ENCODE measurements at places on chromosomes 13 and 19.
A peak's percentile ranks its signal among the peaks of the same experiment; 100 is the strongest.

GRCh38 chr13:57264965-57265364, 98.0 kb downstream of the PRR20E start:
- no peak for DNase-seq

GRCh38 chr19:3132971-3133792, 2.7 kb upstream of the GNA15 start:
- DNase-seq = no peak

DNA sequence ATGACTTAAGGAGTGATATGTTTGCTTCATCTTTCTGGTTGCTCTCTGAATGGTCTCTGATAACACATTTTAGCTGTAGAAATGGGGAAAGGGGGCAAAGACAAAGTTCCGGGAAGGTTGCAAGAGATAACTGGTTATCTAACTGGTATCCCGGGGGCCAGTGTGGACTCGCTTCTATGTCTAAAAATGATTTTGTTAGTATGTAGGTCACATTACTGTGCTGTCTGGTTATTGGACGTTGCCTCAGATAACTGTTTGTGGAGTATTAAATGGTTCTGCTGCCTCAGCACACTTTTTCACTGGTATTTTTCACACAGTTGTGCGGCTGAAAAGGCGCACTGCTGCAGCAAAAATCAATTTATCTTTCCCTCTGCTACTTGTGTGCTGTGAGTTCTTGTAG, 63.0 kb upstream of the ZNF536 start:
- DNase-seq = no peak

DNA sequence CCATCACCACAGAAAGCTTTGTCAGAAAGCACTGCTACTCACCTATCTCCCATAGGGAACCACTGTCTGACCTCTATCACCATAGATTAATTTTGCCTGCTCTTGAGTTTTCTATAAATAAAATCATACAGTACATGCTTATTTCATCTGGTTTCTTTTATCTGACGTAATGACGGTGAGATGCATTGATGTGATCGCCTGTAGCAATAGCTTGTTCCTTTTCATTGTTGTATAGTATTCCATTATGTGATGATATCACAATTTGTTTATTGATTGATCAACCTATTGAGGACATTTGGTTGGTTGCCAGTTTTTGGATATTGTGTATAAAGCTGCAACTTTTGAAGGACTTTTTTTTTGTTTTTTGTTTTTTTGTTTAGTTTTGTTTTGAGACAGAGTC, 51.9 kb upstream of the ADGRE1 start:
- no peak for DNase-seq

GRCh38 chr13:91978571-91978970, 580.1 kb downstream of the GPC5 start:
- no peak for DNase-seq

DNA sequence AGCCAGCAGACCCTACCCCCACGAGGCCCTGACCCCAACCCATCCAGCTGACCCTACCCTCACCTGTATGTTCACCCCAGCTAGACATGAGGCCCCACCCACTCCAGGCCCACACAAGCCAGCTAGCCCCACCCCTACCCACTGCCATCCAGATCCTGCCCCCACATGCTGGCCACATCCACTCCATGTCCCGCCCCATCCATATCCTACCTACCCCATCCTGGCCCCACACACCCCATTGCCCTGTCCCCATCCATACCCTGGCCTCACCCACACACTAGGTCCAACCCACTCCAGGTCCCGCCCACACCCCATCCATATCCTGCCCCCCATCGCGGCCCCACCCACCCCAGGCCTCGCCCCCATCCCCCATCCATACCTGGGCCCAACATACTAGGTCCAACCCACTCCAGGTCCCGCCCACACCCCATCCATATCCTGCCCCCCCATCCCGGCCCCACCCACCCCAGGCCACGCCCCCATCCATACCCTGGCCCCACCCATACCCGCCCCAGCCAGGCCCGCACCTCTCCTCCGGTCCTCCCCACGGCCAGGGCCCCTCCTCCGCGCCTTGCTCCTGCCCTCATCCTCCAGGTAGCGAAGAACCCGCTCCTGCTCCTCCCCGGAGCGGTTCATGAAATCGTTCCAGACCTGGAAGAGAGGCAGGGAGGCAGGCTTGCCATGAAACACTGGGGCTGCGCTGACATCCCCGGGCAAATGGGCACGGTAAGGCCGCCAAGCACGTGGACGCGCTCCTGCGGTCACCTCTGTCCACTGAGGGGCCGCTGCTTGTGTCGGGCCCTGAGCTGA, 7.2 kb downstream of the RNU6-9 start:
- DNase-seq = peak; percentile 80

DNA sequence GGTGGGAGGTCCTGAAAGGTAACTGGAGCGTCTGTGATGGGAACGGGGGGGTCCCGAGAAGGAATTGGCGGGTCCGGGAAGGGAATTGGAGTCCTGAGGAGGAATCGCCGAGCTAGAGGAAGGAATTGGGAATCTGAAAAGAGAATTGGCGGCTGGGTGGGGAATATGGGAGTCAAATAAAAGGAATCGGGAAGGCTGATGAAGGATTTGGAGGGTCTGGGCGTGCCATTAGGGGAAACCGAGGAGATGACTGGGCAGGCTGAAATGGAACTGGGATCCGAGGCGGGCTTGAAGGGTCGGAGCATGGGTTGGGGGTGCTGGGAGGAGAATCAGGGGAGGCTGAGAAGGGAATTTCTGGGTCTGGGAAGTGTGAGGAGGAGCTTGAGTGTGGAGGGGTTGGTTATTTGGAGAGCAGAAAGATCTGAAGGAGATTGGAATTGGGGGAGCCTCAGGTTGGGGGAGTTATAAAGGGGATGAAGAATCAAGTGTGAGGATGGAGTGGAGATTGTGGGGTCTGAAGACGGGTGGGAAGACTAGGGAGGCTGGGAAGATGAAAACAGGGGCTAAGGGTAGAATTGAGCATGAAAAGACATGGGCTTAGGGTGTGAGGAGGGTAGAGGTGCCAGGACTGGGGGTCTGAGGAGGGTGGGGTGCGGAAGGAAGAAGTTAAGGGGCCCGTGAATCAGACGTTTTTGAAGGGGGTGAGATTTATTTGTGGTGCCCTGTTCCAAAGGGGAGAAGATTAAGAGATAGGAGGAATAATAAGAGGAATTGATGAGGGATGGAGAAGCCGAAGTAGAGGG, 718 bp downstream of the ACTN4 start:
- no peak for DNase-seq

DNA sequence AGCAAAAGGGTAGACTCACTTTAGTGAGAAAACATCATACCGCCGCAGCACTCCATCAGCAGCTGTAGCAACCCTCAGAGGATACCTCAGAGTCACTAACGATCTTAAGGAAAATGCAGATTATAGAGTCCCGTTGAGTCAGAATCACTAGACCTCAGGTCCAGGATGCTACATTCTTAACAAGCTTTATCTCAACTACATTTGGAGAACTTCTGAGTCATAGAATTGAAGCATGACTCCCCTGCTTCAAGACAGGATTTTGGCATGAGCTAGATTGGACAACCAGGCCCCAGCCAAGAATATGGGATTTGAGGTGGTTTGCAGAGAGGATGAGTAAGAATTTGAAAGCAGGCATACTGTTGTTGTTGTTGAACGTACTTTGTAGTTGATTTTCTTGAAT, 118.9 kb upstream of the UBL3 start:
- no peak for DNase-seq

- no peak for DNase-seq
These were observed 17.8 kb downstream of the COL4A1 start for GRCh38 chr13:110289174-110289573.

GRCh38 chr13:48501705-48502104, 31.2 kb downstream of the RCBTB2 start:
- DNase-seq = no peak

DNA sequence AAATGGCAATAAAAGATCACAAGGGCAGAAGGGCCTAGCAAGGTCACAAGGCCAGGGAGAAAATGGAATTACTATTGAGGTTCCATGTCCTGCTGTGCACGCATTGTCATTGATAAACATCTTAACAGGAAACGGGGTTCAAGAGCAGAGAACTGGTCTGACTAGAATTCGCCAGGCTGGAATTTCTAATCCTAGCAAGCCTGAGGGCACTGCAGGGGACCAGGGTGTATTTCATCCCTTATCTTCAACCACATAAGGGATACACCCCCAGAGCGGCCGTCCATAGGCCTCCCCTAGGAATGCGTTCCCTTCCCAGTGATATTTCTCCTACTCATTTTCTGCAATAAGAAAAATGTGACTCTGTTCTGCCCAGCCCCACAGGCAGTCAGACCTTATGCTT, 19.5 kb downstream of the ERICH4 start:
- DNase-seq = no peak

DNA sequence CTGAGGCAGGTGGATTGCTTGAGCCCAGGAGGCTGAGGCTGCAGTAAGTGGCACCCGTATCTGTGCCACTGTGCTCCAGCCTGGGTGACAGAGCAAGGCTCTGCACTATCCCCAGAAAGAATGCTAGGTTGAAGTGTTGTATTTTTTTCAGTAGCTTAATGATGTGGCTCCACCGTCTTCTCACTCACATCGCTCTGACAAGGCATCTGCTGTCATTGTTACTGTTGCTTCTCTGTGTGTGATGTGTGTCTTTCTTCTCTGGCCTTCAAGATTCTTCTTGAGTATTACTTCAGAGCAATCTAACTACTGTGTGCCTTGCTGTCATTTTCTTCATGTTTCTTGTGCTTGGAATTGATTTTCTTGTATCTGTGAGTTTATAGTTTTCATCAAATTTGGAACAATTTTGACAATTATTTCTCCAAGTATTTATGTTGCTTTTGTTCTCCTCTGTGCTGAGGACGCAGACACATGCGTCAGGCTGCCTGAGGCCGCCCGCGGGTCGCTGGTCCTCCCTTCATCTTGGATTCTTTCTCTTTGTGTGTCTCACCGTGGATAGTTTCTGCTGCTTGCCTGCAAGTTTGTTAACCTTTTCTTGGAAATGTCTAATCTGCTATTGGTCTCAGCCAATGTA, 10.8 kb downstream of the ADPRHL1 start:
- no peak for DNase-seq

DNA sequence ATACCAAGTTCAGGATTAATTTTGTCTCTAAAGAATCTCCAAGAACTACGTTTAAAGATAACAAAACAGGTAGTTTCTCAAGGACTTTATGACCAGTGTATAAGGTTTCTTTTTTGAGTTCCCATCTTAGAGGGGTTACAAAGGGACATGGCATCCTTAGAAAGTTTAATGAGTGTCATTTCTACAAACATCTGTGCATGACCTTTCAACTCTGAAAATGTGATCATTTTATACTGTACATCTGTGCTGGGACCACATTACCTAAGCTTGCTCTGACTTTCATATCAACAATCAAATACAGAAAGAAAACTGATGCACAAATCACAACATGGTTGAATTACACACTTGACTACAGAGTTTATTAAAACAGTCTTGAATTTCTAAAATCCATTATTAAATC, 37.1 kb downstream of the KLF12 start:
- DNase-seq = no peak

DNA sequence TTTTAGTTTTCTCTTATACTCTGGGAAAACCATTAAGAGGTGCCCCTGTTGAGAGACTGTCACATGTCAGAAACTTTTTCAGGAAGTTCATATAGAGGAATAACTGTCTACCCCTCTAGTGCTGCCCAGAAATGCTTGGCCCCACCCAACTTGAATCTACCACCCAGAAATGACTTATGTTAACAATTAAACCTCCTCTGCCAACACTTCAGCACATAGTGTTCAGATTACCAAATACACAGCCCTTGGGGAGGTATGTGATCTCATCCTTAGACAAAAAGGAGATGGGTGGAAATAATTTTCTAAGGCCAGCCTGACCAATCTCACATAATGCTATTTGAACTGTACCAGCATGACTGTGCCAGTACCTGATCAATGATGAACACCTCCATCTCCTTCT, 35.6 kb downstream of the CCDC169 start:
- no peak for DNase-seq

GRCh38 chr13:93769607-93770006, 543.0 kb downstream of the GPC6 start:
- DNase-seq = no peak

DNA sequence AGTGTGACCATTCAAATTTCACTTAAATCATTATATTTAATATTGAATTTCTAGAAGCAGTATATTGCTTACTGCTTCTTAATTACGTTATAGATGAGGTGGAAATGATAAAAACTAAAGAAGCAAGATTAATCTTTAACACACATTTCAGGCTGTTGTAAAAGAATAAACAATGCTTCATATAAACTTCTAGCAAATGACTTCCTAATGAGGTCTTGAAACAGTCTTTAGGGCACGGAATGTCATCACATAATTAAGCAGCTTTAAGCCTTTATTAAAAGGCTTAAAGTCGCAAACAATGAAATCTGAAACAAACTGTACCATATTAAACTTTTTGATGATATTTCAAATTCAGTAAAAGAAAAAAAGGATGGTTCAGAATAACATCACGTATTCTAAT, 1.9 kb downstream of the SLITRK6 start:
- no peak for DNase-seq

DNA sequence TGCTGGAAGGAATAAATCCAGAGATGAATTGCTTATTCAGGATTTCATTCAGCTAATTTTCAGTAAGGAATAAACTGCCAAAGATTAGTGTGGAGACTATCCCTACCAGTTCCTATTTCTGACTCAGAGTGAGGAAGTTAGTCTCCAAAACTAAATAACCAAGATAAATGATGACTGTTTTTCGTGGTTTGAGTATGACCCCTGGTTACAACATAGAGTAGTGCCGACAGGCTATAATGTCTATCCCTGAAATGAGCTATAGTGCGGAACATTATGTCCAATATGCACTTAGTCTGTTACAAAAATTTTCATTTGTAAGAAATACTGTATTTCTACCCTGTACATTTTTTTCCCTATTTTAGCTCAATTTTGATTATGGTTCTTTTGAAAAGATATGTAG, 51.4 kb downstream of the NBEA start:
- no peak for DNase-seq

- peak; percentile 41 for DNase-seq
These were observed 21.7 kb downstream of the CEACAM21 start for GRCh38 chr19:41597600-41598041.

GRCh38 chr19:39212375-39212742, 8.3 kb upstream of the SYCN start:
- no peak for DNase-seq

DNA sequence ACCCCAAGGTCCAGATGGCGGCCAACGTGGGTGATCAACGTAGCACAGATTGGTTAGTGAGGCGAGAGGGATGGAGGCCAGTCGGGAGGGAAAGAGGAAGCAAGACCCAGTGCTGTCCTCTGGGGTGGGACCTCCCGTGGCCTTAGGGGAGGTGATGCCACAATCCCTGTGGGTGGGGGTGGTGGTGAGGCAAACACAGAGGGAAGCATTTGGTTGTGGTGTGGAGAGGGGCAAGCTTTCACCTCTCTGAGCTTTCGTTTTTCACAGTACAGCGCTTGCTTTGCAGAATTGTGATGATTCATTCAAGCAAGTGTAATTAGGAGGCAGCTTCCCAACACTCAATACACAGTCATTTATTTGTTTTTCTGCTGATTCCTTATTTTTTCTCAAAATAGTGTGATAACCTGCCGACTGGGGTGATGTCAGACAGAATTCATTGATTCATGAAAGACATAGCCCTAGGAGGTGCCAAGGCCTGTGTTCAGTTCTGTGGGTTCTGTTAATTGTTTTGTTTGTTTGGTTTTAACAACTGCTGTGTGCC, 2.4 kb downstream of the LENG8 start:
- DNase-seq = no peak

GRCh38 chr13:35643625-35644024, 167.1 kb upstream of the MAB21L1 start:
- no peak for DNase-seq

GRCh38 chr13:111116856-111117255, 1.7 kb downstream of the ARHGEF7 start:
- DNase-seq = no peak

All from D721Med (cell line).